ENCODE measurements at places on chromosomes 4 and X.

DNA sequence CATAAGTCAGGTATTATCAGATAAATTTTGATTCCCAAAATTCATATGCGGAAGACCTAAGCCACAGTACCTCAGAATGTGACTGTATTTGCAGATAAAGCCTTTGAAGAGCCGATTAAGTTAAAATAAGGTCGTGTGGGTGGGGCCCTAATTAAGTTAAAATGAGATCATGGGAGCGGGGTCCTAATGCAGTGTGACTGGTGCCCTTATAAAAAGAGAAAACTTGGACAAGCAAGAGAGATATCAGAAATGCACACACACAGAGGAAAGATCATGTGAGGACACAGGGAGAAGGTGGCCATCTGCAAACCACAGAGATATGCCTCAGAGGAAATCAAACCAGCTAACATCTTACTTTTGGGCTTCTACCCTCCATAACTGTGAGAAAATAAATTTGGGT is 236.1 kb downstream of the FBXO8 start:
- no peak for DNase-seq

DNA sequence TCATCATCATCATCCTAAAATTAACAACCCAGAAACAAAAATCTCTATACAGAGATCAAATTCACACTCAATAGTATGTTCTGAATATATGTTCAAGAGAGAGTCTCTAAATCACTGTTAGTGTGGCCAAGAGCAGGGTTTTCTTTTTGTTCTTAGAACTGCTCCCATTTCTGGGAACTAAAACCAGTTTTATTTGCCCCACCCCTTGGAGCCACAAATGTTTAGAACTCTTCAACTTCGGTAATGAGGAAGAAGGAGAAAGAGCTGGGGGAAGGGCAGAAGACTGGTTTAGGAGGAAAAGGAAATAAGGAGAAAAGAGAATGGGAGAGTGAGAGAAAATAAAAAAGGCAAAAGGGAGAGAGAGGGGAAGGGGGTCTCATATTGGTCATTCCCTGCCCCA is 32.3 kb downstream of the CYBB start:
- DNase-seq = no peak

DNA sequence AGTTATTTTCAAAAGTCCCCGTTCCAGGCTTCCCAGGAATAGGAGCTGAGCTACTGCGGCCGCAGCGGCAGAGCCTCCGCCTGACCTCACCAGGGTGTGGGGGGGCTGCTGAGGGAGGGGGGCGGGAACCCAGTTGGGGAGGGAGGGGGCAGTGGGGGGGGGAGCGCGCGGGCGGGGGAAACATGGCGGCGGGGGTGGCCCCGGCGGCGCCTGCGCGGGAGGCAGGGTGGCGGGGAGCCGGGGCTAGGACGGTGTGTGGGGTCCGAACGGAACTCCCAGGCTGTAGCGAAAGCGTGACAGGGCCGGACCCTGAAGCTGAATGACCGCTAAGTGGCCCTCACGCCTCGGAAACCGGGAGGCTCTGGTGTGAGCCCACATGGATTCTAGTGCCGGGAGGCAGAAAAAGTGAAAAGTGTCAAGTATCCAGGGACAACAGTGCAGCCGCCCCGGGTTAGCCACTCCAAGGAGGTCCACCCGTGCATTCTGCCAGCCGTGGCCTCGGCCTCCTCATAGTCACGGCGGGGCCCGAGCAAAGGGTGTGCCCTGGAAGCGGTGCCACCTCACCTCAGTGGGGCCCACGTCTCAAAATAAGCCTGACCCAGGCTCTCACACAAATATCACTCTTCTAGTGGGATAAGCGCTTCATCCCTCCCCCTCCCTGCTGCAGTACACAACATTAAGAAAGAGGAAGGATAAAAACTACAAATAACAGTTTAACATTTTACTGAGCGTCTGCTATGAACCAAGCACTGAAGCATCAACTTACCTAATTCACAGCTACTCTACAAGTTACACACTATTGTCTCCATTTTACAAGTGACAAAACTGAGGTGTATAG is at the start of gene KLHL13:
KLHL13 (minus strand) TSS at position 98 of the 838 bp plus-strand sequence. CDS start 88,337 bp downstream, outside the sequence.
- DNase-seq = peak; percentile 70

DNA sequence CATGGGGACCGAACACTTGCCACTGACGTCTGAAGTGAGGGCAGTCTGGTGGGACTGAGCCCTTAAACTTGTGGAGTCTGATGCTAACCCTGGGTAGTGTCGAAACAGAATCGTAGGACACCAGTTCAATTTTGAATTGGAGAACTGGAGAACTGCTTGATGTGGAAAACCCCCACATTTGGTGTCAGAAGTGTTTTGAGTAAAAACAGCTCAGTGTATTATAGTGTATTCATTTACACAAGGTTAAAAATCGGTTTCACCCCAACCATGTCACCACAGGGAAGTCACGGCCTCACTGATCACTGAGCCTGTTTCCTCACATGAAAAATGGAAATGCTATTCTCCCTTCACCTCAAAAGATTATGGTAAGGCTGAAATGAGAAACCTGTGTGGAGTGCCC is 21.9 kb downstream of the PIN4 start:
- DNase-seq = no peak

GRCh38 chr4:39526765-39527295 is 409 bp downstream of the UGDH start:
- no peak for DNase-seq

DNA sequence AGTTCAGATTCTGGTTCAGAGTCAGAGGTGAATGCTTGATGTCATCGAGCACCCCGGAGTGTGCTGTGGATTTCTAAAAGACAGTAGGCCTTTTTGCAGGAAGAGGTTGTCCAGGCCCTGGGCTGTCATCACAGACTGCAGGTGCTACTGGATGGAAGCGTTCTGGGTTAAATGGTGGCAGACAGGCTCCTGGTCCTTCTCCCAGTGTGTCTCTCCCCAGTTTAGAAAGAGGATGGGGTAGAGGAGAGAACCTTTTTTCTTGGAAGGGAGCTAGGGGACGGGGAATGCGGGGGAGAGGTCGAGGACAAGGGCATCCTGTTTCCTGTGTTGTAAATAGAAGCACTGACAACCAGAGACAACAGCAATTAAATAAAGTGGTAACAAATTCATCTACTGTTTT is 102.3 kb upstream of the NUDT6 start:
- no peak for DNase-seq

GRCh38 chrX:74509989-74510388 is 88.7 kb downstream of the SLC16A2 start:
- no peak for DNase-seq

GRCh38 chrX:46436744-46437143 is 108.5 kb downstream of the ZNF674 start:
- no peak for DNase-seq

GRCh38 chrX:115190636-115191489 is 1.7 kb downstream of the RBMXL3 start:
- no peak for DNase-seq

GRCh38 chr4:154836513-154836912 is 55.4 kb downstream of the RBM46 start:
- no peak for DNase-seq

GRCh38 chr4:101162990-101163380 is 184.3 kb downstream of the PPP3CA start:
- no peak for DNase-seq

DNA sequence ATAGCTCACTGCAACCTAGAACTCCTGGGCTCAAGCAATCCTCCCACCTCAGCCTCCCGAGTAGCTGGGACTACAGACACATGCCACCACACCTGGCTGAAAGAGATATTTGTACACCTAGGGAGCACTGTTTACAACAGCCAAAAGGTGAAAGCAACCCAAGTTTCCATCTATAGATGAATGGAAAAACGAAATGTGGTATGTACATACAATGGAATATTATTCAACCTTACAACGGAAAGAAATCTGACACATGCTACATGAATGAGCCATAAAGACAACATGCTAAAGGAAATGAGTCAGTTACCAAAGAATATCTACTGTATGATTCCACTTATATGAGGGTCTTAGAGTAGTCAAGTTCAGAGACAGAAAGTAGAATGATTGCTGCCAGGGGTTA is 52.2 kb downstream of the ABCG2 start:
- DNase-seq = no peak

DNA sequence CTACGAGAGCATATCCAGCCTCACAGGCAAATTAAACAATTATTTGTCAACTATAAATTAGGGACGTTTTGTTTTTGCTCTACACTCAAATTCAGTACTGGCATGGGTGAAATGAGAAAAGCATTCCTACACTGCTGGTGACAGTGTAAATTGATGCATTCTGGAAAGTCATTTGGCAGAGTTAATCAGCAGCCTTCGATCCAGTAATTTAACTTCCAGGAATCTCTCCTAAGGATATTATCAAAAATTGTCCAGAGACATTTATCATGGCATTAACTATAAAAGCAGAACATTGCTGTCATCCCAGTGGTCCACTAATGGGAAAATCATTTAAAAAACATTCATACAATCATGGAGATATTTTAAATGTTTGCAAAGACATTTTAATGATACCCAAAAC is 67.5 kb upstream of the MMAA start:
- DNase-seq = no peak

GRCh38 chr4:128639541-128640270 is 169.8 kb upstream of the JADE1 start:
- no peak for DNase-seq

GRCh38 chrX:70041993-70042392 is 7.7 kb downstream of the AWAT2 start:
- no peak for DNase-seq

GRCh38 chr4:23814996-23815660 is 74.7 kb downstream of the PPARGC1A start:
- DNase-seq = no peak

DNA sequence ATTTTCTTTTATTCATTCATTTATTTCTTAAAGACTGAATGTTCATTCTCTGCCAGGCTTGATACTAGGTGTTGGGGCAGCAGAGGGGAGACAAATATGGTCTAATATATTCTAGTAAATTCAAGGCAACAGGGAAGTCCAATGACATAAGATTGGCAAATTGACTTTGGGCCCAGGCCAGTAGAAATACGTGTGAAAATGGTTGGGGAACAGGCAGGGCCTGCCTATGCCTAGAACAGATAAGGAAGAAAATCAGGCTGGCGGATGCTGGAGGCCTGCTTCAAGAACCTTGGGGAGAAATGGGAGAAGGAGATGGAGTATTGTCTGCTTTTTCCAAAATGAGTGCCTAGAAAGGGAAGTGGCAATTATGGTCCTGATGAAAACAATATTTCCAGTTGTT is 108.6 kb downstream of the RTL5 start:
- no peak for DNase-seq

DNA sequence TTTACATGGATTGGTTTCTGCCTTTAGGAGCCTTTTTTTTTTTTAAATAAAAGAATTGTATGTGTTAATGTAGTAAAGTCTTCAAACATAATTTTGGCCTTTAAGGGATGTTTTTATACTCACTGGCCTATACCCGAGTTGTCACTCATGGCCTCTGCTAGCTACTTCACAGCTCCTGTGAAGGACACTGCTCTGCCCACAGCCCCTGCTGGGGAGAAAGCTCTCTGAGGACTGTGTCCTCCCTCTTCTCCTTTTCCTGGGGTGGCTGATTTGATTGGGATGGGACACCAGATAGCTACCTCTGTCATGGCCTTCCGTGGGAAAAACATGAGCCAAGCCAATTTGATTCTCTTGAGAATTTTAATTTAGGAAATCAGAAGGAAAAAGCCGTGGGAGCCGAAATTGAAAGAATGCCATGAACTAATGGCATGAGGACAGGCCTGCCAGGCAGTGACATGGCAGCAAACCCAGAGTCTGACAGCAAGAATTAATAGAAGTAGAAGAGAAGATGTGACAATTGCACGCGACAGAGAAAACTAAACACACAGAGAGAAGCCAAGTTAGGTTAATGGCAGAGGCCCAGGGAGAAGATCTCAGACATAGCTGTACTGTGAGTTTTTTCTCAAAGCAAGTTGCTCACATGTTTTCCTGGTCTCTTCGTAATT is 81.4 kb downstream of the ARHGAP10 start:
- DNase-seq = no peak

GRCh38 chrX:39504850-39505259 is 592.9 kb downstream of the BCOR start:
- DNase-seq = no peak

DNA sequence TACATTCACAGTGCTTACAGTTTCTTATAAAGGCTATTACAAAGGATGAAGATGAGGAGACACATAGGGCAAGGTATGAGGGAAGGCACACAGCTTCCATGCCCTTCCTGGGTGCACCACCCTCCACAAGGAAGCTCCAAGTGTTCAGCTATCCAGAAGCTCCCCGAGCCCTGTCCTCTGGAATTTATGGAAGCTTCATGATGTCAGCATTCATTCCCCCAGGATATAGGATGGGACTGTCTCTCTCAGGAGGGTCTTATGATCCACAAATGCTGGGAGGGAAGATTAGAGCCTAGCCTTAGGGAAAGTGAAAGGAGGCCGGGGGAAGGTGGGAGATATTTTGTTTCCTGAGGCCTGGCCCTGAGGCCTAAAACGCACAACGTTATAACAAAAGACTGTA is 236.0 kb downstream of the ANK2 start:
- DNase-seq = no peak

GRCh38 chrX:129613596-129613995 is 41.2 kb downstream of the APLN start:
- no peak for DNase-seq

DNA sequence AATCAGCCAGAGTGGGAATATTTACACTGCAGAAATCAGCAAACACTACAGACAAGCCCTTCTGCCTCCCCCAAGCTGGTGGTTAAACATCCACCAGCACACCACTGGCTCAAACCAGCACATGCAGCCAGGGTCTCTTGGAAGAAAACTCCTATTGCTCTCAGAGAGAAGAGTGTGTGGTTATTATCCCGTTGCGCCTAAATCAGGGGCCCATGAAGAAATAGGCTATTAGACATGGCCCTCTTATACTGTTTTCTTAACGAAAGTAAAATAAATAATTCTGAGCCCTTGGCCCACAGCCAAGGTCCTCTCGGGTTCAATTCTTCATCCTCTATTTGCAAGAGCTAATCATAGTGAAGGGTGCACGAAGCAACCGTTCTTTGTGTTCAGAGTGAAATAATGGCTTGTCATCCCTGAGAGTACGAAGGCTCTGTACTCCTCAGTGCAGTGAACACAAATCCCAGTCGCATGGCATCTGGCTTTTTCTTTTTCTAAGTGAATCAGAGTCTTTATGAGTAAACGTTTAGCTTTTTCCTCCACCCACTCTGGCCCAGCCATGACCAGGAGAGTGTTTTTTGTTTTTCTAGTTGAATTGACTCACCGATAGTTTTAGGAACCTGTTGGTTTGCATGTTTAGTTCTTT is 33.4 kb upstream of the RBM47 start:
- DNase-seq = no peak

DNA sequence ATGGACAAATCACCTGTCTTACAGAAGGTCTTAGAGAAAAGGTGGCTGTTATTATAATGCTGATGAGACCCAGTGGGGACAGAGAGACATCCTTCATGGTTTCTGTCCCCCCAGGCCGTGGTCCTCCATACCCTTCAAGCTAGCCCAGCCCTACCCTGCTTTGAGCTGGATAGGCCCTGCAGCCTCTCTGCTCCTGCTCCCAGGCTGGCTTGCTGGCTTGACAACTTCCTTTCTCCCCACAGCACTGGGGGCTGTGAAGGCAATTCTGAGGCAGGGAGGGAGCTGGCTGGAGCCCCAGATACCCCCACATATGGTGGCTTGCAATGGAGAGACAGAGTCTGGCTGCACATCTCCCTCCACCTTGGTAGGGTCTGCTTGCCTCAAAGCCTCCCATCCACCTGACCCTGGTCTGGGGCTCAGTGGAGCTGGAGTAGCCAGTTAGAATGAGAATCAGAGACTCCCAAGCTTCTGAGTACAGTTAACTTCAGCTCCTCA is 118.2 kb downstream of the PJA1 start:
- no peak for DNase-seq
